BJ (cell line): ENCODE measurements at places on chromosomes 7 and 10.

DNA sequence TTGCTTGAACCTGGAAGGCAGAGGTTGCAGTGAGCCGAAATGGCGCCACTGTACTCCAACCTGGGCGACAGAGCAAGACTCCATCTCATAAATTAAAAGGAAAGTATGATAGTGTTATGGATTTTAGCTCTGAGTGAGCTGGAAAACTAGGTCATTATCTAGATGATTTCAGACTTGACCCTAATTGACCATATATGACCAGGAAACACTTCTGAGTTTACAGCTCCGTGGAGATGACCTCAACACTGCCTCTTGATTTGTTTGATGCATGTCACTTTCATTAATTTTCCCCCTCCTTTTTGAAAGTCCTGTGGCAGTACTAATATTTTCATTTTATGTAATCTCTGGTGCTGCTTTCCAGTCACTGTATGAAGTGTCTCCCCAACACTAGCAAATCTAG is 7.8 kb upstream of the SEC61A2 start:
- no peak for DNase-seq

- DNase-seq = no peak
Observed at GRCh38 chr7:22787951-22788350, 34.7 kb downstream of the TOMM7 start.

DNA sequence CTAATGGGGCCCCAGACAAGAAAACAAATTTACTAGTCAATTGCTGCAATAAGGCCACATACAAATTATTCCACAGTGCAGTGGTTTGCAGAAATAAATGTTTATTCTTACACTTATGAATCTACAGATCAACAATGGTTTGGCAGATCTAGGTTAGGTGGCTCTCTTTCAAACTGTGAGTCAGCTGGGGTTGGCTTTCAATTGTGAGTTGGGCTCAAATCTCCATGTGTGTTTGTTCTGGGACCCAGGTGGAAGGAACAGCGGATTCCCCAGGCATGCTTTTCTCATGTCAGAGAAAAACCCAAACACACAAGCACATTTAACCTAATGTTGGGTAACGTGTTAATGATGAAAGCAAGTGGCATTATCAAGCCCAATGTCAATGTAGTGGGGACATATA is 25.6 kb upstream of the CELF2 start:
- no peak for DNase-seq

- DNase-seq = no peak
Observed at GRCh38 chr10:71981876-71982230, 17.7 kb downstream of the CHST3 start.

DNA sequence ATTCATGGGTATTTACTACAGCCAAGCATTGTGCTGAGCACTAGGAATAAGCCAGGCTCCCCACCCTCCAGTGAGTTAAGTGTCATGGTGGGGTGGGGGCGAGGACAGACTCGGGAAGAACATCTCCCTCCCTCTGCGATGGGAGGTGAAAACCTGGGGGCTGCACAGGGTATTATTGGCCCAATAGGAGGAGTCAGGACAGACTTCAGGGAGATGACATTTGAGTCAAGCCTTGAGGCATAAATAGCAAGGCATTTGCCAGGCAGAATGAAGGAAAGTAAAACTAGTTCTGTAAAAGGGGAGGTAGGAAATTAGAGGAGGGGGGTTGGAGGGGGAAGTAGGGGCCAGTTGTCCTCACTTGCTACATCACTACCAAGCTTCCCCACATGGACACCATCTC is 18.9 kb downstream of the NKX2-3 start:
- DNase-seq = no peak

DNA sequence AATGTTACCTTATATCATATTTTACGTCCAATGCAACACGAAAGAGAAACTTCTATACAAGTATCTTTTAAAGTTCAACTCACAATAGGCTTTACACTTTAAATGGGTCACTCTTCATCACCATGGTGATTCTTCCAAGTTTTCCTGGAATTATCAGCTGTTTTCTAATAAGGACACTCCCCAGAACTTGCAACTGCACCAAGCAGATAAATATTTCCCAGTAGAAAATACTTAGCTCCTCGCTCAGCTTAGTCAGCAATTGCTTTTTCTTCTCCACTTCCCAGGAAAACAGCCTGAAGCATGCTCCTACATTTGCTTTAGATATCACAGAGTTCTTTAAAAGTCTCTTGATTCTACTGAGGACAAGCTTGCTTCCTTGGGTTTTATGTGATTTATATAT is 25.7 kb upstream of the ADD3 start:
- no peak for DNase-seq

DNA sequence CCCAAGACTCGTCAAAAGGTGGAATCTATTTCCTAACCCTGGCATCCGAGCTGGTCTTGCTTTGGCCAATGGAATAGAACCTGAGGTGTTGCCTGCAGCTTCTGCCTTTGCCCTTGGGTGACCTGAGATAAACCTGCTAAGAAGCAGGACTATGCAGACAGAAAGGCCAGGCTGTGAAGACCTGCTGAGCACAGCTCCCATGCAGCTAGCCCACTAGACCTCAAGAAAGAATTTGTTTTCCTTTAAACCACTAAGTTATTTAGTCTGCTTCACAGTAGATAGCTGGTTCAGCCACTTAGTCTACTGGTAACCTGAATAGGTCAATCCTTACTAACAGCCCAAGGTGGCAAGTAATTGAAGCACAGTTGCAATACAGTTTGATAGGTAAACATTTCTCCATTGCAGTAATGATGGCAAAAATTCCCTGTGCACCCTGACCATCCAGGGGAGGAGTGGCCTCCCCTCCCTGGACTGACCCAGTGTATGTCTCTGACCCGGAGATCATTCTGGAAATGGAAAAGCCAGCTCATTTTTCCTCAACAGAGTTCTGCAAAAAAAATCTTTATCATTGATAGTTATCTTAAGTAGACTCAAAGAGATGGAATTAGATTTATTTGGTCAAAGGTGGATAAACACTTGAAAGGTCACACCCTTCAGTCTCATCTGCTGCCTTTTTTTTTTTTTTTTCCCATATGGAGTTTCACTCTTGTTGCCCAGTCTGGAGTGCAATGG is 20.0 kb downstream of the TNS3 start:
- no peak for DNase-seq

DNA sequence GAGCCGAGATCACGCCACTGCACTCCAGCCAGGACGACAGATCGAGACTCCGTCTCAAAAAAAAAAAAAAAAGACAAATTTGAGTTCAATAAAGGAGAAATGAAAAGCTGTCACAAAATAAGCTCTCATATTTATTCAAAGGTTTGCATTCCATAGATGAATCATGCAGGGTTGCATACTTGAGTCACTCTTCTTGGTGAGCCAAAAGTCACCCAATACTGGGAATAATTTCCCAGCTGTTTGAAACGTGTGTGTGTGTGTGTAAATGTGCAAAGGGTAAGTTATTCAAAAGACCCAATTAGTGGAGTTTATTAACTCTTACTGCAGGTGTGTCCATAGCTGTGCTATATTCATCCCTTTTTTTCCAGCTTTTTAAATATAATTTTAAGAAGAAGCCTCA is 297.7 kb downstream of the CCDC3 start:
- peak; percentile 23 for DNase-seq

- no peak for DNase-seq
Observed at GRCh38 chr10:1612908-1613307, 124.4 kb downstream of the ADARB2 start.

DNA sequence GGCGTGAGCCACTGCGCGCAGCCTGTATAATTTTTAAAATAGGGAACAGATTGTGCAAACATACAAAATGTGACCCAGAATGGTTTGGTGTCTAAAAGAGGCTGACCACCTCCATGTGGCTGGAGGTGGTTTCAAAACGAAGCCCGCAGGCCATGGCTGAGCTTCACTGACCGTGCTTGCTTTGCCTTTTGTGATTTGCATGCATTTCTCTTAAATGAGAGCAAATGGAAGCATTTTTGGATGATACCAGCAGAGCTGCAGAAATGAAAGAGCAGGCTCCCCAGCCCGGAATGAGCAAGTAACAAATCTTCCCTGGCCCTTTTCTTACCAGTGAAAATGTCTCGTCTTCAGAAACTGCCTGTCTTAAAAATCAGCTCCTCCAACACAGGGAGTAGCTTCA is 239.9 kb downstream of the CAMK1D start:
- DNase-seq = no peak

GRCh38 chr10:104247513-104248146 is 7.1 kb upstream of the GSTO1 start:
- DNase-seq = no peak

- DNase-seq = no peak
Observed at GRCh38 chr10:77317221-77317620, 320.4 kb downstream of the KCNMA1 start.

DNA sequence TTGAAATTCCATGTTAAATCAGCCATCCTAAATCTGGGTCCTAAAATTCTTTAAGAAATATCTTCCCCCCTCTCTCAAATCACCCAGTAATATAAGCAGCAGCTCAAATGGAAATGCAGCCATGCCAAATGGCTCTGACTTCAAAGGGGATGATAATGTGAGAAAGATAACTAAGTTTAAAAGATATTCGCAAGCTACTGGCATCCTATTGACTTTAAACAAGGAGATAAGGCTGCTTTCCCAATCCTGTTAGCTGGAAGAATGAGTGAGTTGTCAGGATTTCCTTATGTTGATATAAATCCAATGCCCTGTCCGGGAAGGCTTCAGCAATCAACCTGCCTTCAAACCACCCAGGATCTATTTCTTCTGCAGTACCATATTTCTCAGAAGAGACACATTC is 172.0 kb downstream of the FANK1 start:
- no peak for DNase-seq

GRCh38 chr7:151869455-151869854 is 7.5 kb downstream of the PRKAG2 start:
- DNase-seq = no peak

- no peak for DNase-seq
Observed at GRCh38 chr10:51876503-51876902, 177.1 kb upstream of the CSTF2T start.

GRCh38 chr7:18894155-18894554 is 223.3 kb downstream of the TWIST1 start:
- no peak for DNase-seq

GRCh38 chr7:95209276-95209675 is 115.1 kb downstream of the PON1 start:
- no peak for DNase-seq

DNA sequence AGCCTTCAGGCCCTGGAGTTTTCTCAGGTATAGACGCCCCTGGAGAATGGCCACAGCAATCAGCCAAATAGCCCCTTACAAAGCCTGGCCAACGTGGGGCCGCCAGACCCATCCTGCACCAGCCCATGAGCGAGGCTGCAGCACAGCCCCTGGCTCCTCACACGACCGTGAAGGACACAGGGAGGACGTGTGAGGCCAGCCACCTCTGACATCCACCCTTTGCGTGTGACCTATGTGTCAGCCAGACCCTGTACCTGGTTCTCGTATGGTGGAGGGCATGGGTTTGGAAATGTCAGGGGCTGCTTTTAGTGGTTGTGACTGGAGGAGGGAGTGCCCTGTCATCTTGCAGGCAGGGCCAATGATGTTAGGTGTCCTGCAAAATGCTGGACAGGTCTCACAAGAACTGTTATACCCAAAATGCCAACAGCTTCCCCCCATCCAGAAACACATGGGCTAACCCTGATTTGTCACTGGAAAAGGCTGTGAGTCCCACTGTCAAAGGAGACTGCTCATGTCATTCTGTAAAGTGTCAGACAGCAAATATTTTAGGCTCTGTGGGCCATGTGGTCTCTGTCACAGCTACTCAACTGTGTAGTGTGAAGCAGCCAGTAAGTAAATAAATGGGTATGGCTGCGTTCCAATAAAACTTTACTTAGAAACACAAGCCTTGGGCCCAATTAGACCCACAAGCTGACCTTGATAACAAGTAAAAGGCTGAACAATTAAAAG is 30.0 kb downstream of the NOD1 start:
- DNase-seq = no peak

DNA sequence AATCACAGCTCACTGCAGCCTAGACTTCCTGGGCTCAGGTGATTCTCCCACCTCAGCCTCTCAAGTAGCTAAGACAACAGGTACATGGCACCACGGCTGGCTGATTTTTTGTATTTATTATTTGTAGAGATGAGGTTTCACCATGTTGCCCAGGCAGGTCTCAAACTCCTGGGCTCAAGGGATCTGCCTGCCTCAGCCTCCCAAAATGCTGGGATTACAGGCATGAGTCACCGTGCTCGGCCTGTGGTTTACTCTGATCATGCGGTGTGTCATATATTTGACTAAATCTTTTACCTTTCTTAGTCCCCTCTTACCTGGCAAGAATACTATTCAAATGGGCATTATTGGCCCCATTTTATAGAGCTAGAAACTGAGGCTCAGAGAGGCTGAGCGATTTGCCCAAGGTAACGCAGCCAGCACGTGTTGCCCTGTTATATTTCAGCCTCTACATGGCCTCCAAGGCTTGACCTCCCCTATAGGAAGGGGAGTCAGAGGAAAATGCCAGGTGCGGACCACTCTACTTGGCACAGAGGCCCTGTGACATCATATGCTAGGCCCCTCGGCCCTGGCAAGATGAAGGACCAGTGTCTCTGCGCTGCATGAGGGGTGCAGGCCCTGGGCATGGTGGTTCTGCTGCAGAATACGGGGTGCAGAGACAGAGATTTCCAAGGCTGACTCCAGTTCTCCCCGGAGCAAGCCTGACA is 8.2 kb downstream of the ZCCHC24 start:
- no peak for DNase-seq

DNA sequence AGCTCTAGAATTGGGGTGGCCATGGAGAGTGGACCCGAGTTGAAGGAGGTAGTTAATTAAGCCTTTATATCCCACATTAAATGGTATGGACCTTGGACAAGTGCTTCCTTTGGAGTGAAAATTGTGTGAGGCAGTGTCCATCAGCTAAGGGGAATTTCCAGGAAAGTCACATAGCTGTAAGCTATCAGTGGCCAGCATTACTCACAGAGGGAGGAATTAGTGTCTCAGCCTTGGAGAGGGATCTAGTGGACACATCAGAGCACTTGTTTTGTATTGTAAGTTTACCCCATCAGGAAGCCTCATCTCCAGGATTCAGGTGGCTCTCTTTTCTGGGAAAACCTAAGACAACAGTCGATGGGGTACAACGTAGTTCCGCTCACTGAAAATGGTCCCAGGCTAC is 416.7 kb downstream of the TFEC start:
- DNase-seq = no peak

DNA sequence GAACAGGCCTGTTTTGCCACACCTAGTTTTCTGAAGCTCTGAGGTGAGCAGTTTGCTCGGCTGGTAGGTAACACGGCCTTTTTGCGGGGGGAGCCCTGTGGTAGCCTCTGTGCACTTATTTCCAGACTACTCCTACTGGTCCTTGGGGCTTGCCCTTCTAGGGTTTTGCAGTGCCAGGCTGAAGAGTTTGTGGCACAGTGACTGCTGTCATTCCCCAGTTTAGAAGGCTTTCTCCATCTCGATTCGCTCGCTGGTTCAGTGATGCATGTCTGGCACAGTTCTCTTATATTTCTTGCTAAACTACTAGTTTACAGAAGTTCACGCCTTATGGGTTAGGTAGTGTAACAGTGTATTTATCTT is 711 bp downstream of the KIF20B start:
- DNase-seq = no peak

- peak; percentile 25 for DNase-seq
Observed at GRCh38 chr10:89845541-89846280, 144.3 kb downstream of the KIF20B start.

GRCh38 chr7:31096877-31097258 is 44.8 kb downstream of the ADCYAP1R1 start:
- no peak for DNase-seq
